ENCODE measurements at places on chromosomes 13 and 19.

DNA sequence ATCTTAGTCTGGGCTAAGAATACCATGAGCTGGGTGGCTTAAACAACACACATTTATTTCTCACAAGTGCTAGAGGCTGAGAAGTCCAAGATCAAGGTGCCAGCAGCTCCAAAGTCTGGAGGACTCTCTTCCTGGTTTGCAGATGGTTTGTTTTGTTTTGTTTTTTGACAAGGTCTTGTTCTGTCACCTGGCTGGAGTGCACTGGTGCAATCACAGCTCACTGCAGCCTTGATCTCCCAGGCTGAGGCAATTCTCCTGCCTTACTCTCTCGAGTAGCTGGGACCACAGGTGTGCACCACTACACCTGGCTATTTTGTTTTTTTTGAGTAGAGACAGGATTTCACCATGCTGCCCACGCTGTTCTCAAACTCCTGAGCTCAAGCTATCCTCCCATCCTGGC is 15.5 kb downstream of the APLP1 start:
- DNase-seq: no peak

DNA sequence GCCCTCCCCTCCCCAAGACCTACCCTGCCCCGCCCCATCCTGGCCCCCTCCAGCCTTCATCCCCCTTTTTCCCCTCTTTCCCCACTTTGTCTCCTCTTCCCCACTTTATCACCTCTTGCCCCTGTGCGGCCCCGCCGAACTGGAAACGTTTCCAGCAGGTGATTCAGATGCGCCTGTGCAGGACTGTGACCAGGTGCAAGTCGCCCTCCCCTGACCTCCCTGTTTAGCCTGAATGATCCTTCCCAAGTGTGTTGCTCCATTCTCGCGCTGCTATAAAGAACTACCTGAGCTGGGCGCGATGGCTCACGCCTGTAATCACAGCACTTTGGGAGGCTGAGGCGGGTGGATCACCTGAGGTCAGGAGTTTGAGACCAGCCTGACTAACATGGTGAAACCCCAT is 25.9 kb downstream of the ZNF791 start:
- DNase-seq: no peak

DNA sequence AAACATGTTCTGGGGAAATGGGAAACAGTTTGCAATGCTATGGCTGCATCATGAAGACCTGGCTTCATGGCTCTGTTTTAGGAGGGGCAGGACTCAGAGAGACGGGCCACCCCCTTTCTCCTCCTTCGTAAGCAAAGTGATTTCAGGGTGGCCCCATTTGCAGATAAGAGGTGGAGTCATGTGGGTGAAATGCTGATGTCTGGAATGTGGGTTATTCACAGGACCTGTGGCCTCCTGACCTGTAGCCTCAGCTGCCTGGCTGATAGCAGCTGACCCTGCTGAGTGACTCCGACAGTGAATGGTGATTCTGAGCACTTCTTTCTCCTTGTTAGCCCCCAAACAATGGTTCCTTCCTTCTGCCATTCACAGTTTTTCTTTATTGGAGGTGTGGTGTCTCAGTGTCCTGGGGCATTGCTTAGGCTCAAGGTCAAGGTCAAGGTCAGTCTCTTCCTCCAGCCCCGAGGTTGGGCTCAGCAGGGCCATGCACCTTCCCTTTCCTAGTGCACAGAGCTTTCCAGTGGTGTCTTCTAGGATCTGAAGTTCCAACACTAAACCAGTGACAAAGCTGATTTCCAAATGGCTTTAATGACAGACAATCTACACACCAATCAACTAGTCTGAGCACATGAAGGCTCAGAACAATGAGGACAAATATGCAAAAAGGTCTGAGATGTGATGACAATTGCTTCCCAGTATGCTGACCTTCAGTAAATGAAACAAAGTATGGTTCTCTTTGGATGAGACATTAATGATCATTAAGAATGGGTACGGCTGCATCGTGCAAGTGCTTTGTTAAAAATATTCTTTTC is 49.6 kb upstream of the ANKRD10 start:
- no peak for DNase-seq

DNA sequence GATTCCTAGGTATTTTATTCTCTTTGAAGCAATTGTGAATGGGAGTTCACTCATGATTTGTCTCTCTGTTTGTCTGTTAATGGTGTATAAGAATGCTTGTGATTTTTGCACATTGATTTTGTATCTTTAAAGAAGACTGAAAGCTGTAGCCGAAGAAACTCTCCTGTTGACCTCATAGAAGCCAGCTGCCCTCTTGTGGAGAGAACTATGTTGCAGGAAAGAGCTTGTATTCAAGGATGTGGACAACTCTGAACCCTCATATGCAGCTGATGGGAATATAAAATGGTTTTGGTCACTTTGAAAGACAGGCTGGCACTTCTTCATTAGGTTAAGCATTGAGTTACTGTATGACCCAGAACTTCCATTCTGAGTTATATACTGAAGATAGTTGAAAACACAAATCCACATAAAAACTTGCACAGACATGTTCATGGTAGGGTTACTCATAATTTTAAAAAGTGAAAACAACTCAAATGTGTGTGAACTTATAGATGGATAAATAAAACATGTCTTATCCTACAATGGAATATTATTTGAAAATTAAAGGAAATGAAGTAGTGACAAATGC is 65.8 kb upstream of the SLITRK6 start:
- no peak for DNase-seq

DNA sequence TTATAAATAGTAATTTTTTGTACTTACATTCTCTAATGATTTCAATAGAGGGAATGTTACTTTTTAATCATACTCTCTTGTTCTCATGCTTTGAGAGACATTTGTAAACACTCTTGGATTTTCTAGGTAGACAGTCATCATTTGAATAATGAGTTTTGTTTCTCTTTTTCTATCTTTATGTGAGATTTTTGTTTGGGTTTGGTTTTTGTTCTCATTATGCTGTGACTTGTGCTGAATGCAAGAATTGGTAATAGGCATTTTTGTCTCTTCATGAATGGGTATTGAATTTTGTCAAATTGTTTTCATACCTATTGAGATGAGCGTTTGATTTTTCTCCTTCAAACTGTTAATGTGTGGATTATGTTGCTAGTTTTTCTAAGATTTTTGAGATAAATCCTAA is 56.8 kb upstream of the GPR183 start:
- DNase-seq: no peak

- DNase-seq: no peak
Observed at GRCh38 chr19:2483084-2483483, 7.2 kb downstream of the GADD45B start.

- DNase-seq: no peak
Observed at GRCh38 chr19:17409990-17410389, 4.6 kb upstream of the BST2 start.

- no peak for DNase-seq
Observed at GRCh38 chr13:66139701-66140100, 1090.4 kb downstream of the PCDH9 start.

GRCh38 chr13:92658293-92658692 is 568.3 kb upstream of the GPC6 start:
- no peak for DNase-seq

GRCh38 chr13:67052550-67053490 is 177.3 kb downstream of the PCDH9 start:
- no peak for DNase-seq

DNA sequence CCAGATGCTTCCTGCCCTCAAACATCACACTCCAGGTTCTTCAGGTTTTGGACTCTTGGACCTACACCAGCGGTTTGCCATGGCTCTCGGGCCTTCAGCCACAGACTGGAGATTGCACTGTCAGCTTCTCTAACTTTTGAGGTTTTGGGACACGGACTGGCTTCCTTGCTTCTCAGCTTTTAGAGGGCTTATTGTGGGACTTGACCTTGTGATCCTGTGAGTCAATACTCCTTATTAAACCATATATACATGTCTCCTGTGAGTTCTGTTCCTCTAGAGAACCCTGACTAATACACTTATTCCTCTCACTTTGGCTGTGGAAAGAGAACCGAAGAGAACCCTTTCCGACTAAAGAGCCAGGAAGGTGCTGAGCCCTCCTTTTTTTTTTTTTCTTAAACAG is 53.6 kb downstream of the LMO7 start:
- no peak for DNase-seq

DNA sequence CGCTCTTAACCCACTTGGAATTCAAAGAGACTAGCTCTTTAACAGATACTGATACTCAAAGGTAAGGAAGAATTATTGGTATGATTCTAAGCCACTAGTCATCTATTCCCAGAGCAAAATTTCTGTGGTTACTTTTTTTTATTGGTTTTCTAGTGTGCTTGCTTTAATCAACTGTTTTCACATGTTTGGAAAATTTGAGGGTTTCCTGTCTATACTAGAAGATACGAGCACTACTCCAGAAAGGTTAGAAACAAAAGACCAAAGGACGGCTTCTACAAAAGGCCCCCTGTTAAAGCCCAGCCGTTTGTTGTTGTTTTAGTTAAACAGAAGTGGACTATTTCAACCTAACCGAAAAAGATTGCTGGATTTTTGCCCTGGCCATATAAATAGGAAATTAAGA is 18.5 kb upstream of the LPAR6 start:
- no peak for DNase-seq

- DNase-seq: no peak
Observed at GRCh38 chr19:49497789-49498103, 1.5 kb downstream of the RPS11 start.

- no peak for DNase-seq
Observed at GRCh38 chr13:58960888-58961287, 1202.8 kb downstream of the DIAPH3 start.

DNA sequence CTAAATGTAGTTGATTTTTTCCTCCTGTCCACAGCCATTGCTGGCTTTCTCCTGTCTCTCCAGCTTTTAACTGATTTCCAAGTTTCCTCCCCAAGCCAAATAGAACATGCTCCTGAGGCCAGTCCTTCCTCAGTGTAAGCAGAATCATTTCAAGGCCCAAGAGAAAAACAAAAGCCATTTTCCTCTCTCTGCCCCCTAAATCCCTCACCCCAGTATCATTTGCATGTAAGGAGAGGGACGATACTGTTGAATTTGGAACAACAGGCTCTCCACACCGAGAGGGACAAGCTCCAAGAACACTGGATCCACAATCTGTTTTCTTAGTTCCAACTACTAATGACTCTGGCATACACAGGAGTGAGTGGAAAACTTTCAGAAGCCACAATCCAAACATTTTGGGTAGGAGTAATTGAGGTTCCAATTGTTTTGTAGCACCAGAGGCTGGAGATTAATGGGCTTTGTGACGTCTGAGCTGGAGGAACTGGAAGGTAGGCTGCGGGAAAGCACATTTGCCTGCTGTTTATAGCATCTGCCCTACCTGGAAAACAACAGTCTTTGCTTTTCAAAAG is 156.8 kb downstream of the FLT1 start:
- DNase-seq: no peak

GRCh38 chr13:102599426-102600012 is 2.7 kb downstream of the TPP2 start:
- DNase-seq: no peak

DNA sequence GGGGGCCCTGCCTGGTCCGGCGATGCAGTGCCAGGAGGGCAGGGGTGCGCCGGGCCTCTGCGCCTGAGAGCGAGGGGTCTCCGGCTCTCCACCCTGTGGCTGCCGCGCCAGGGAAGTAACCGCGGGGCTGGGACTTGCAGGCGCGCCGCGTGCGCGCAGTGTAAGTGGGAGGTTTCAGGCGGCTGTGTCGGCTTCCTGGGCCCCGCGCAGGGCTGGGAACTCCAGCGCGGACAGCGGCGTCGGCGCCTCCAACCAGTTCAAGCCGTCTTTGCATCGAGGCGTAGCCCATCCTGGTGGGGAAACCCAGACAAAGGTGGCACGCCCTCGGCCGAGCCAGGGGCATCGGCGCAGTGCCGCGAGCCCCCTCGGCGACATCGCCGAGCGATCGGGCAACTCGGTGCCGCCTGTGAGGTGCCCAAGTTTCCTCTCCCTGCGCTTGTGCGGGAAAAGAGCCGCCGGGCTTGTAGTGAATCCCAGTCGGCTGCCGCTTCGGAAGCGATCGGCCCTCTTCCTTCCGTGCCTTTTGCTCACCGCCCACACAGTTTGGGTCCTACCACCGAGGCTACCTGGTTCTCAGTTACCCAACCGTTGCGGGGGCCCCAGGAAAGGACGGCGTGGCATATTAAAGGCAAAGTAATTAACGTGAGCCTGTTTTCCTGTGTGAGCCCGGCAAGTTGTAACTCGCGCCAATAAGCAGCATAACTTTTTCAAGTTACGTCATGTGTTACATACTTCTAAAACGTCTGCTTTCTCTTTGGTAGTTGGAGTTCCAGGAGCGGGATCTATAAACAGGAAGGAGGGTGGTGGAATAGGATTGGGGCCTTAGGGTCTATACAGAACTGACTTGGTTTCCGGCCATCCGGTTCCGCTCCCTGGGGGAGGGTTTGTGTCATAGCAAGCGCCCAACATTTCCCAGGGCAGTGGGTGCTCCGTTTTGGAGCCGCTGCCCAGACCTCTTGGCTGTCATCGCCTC is 1.2 kb downstream of the LRCH1 start:
- peak; percentile 28 for DNase-seq

DNA sequence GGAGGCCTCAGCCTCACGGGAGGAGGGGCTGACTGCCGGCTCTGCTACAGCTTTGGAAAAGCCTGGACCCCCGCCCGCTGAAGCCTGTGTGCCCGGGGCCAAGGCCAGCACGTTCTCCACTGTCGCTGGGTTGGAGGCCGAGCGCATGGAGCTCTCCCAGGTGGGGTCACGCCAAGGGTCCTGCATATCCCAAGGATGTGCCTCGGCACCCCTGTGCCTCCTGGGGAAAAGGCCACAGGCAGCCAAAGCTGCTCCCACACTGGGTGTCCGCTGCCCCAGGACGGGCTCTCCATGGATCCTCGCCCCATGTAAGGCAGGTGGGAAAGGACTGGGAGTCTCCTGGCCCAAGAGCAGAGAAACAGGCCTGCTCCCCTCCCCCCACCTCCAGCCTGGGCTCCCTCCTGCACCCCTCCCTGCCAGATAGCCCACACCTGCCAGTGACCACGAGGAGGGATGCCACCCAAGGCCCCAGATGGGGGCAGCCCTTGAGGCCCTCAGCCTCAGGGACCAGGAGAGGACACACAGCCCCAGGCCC is 64.0 kb downstream of the MLLT1 start:
- no peak for DNase-seq

GRCh38 chr19:28497137-28497536 is 715.8 kb downstream of the UQCRFS1 start:
- no peak for DNase-seq

- DNase-seq: no peak
Observed at GRCh38 chr19:31979949-31980670, 365.3 kb upstream of the ZNF507 start.

- no peak for DNase-seq
Observed at GRCh38 chr13:74920361-74920760, 561.6 kb downstream of the TBC1D4 start.

All from thoracic aorta (tissue), 2 donors.